ENCODE measurements at places on chromosomes 2 and 18.

GRCh38 chr18:75036917-75037688 lies 171.8 kb downstream of the PTGR3 start:
- DNase-seq = no peak

DNA sequence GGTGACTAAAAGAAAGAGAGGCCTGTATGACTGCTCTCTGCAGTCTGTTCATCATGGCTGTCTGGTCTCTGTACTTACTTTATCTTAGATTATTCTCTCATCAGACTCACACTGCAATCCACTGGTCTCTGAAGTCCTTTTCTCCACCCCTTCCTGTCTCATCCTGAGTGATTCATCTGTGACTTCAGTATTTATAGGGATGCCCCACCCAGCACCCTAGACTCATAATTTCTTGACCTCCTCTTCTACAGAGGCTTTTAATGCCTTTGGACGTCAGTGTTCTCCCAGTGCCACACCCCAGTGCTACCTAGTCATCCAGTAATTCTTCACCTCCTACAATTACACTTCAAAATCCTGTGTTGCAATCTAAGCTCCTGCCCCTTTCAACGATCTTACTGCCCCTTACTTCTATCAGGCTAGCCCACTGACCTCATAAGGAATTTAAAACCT lies 14.9 kb upstream of the ITPRID2 start:
- no peak for DNase-seq

DNA sequence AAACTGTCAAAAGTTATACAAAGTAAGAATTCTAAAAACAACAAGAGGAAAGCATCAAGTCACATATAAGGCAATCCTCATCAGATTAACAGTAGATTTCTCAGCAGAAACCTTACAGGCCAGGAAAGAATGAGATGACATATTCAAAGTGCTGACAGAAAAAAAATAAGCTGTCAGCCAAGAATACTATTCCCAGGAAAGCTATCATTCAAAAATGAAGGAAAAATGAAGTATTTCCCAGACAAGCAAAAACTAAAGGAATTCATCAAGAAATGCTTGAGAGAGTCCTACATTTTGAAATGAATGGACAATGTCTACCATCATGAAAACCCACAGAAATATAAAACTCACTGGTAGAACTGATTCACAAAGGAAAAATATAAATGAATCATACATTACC lies 268.9 kb upstream of the OSR1 start:
- DNase-seq = no peak

GRCh38 chr2:141522048-141522447 lies 608.8 kb downstream of the LRP1B start:
- no peak for DNase-seq

DNA sequence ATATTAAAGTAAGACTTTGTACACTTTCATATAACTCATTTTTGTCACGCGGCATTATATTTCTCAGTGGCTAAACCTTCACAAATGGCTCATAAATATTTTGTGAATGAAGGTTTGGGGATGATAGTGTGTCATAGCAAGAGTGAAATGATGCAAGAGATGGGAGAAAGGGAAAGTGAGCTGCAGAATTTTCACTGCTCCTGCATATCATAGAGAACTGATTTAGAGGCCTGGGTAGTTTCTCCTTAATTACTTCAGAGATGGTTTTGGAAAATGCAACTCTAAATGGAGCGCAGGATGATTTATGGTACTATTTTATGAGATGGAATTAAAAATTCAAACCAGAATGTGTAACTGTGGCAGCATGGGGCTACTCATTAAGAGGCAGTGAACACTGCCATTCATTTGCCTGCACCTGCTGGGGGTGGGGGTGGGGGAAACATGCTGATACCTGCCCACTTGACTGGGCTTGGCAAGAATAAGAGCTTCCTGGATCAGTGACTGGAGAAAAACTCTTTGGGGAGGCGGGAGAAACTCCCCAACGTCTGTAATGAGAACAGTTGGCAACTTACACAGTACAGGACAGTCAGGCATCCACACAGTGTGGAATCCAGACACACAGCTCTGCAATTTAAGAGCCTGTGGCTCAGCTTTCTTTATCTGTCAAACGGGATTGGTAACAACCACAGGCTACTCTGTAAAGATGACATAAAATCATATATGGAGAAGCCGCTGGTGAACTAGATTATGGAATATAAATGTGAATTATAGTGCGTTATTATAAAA lies 941.9 kb downstream of the SLC4A3 start:
- no peak for DNase-seq

DNA sequence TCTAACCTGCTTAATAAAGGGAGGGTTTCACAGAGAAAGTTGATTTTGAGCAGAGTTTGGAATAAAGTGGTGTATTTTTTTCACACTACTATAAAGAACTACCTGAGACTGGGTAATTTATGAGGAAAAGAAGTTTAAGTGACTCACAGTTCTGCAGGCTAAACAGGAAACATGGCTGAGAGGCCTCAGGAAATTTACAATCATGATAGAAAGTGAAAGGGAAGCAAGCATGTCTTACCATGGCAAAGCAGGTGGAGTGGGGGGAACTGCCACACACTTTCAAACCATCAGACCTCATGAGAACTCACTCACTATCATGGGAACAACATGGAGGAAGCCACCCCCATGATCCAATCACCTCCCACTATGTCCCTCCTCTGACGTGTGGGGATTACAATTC lies 546.7 kb downstream of the EPHA4 start:
- no peak for DNase-seq

GRCh38 chr18:30481871-30482270 lies 560.7 kb downstream of the DSC3 start:
- no peak for DNase-seq

- no peak for DNase-seq
Observed at GRCh38 chr18:35804377-35804776, 168.1 kb upstream of the RMP24 start.

DNA sequence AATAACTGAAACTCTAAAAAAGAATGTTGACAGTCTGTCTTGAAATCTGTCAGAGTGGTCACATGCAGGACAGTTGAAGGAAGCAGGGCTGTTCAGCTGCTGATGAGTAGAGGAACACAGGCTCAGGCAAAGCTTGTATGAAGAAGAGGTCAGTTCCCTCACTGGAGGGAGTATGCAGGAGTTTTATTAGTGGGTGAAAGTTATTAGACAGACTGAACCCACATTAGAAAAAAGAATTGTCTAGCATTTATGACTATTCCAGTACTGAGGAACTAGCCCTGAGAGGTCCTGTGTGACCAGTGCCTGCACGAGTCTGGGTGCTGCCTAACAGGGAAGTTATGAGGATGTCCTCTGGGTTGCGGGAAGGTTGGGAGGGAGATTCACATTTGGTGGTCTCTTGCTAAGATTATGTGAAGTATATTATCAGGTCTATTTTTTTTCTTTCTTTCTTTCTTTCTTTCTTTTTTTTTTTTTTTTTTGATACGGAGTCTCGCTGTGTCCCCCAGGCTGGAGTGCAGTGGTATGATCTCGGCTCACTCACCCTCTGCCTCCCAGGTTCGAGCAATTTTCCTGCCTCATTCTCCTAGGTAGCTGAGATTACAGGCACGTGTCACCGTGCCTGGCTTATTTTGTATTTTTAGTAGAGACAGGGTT lies 9.6 kb downstream of the TET3 start:
- no peak for DNase-seq

DNA sequence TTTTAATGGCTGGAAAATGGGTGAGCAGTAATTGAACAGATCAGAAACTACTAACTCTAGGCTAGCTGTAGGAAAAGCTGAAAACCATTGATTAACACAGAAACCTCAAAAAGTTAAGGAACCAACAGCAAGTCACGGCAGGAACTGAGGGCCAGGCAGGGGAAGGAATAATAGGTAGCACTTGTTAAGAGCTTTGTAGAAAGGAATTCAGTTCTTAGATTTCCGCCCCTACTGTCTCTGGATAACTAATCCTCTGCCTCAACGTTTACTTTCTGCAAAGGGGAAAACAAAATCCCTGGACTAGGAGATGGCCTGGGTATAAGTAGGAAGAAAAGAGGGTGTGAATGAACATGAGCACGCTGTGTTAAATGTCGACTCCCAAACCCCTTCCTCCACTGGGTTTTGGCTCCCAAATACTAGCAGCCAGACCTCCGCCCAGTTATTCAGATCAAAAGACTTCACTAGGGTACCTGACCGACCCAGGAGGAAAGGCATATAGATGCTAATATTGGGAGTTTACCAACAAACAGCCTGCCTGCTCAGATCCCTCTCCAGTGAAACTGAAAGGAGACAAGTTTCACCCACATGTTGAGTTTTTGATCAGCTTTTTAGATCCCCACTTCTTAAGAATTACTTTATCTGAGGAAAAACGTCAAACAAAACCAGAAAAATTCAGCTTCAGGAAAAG lies 12.4 kb downstream of the SMAD2 start:
- no peak for DNase-seq

DNA sequence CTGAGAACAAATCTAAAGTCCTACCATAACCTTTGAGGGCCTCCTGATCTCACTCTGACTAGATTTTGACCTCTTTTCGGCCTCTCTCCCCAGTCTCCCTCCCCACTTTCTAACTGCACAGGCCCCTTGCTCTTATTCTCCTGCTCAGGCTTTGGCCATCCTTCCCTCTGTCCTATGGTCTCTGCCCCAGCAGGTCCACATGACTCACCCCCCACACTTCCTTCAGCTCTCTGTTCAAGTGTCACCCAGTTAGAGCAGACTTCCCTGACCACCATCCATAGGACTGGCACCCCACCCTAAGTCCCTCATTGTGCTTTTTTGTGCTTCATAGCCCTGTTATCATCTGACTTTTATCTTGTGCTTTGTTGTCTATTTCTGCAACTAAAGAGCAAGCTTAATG lies 41.2 kb upstream of the NT5C1B start:
- no peak for DNase-seq

- no peak for DNase-seq
Observed at GRCh38 chr2:178244777-178245176, 50.5 kb downstream of the OSBPL6 start.

DNA sequence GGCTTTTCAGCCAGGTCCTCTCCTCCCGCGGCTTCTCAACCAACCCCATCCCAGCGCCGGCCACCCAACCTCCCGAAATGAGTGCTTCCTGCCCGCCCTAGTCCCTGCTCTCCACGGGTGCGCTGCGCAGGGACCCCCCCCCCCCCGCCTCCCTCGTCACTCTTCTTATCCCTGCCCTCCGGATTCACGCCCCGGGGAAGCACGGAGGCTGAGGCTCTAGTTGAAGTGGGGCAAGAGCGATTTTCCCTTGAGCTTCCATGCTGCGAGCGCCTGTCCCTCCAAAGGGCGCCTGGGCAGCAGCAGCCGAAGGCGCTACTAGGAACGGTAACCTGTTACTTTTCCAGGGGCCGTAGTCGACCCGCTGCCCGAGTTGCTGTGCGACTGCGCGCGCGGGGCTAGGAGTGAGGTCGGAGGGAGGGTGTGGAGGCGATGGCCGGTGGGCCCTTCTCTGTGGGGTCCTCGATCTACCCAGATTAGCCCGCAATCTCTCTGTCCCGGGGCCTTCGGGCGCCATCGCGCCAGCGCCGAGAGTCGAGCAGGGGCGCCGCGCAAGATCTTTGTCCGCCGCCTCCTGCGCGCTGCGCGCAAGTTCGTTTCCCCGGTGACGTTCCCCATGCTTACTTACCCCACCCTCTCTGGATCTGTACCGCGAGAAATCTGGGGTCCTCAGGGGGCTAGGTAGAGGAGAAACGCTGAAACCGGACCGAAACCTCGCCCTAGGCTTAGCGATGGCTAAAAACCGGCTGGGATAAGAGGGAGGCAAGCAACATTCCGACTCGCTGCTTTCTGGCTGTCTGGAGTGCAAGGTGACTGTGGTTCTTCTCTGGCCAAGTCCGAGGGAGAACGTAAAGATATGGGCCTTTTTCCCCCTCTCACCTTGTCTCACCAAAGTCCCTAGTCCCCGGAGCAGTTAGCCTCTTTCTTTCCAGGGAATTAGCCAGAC lies 677 bp downstream of the GAD1 start:
- DNase-seq = no peak

DNA sequence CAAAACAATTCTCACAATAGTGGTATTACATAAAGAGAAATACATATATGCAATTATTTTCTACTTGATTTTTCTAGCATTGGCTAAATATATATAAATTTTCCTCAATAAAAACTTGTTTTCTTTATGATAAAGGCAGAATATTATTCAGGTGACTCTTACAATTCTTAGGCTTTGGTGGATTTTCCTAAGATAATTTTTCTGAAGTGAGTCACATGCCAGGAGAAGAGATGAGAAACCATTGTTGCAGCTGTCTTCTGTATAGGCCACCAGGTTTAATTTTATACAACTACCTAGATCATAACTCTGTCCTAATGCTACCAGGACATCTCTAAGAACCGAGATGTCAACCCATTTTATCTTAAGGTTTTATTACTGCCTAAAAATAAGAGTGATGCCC lies 552.4 kb upstream of the CDH2 start:
- DNase-seq = no peak

DNA sequence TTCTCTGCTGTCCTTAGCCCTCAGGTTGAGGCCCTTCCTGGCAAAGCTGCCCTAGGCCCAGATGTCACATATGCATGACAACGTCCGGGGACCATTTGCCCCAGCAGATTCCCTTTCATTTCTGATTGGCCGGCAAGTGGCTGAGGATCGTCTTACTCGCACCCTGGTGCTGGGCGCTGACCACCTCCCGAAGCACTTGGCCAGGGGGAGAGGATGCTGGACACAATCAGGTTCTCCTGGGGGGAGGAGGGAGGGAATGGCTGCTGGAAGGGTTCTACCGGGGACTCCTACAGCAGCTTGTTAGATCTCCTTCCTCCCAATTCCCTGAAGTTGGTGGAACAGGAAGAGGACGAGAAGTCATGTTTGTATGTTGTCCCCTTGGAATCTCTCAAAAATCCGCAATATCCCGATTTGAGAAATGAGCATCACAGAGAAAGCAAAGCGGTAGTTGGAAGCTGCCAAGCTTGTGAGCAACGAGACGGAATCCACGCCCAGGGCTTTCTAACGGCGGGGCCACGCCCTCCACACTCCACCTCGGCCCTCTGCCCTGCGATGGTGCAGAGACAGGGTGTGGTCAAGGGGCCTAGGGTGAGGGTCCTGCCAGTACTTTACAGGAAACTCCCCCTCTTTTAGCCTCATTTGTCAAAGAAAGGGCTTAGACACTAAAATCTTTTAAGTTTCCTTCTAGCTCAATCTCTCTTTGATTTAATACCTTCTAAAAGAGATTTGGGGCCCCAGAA lies 61.8 kb upstream of the YWHAQ start:
- no peak for DNase-seq

GRCh38 chr2:39494784-39495251 lies 57.7 kb upstream of the MAP4K3 start:
- no peak for DNase-seq

GRCh38 chr2:133438026-133438425 lies 130.2 kb downstream of the NCKAP5 start:
- DNase-seq = no peak

- DNase-seq = no peak
Observed at GRCh38 chr2:34736482-34736881, 1137.4 kb upstream of the FAM98A start.

DNA sequence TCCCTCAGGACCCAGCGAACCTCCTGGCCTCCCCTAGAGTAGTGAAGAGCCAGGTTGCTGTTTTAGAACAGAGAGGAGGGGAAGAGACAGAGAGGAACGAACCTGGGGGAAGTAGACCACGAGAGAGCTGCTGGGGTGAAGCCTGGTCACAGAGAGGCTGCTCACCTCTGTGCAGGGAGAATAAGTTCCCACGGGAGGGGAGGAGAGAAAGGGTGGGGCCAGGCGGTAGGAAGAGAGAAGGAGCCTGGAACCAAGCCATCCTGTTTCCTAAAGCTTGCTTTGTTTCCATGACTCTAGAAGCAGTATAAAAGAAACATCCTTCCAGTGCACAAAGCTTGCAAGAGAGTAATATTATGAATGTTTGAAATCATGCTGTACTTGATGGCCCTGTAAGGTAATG lies 147.9 kb downstream of the MYT1L start:
- no peak for DNase-seq

- no peak for DNase-seq
Observed at GRCh38 chr2:37554155-37554510, 117.3 kb downstream of the CDC42EP3 start.
